ENCODE measurements at places on chromosomes 2 and 18.

- DNase-seq, result peak; percentile 6
Measured at GRCh38 chr2:8421658-8422449, 260.0 kb upstream of the ID2 start.

- DNase-seq, result no peak
Measured at GRCh38 chr2:5990086-5990485, 297.9 kb downstream of the SOX11 start.

- no peak for DNase-seq
Measured at GRCh38 chr2:2014251-2014771, 270.0 kb upstream of the PXDN start.

DNA sequence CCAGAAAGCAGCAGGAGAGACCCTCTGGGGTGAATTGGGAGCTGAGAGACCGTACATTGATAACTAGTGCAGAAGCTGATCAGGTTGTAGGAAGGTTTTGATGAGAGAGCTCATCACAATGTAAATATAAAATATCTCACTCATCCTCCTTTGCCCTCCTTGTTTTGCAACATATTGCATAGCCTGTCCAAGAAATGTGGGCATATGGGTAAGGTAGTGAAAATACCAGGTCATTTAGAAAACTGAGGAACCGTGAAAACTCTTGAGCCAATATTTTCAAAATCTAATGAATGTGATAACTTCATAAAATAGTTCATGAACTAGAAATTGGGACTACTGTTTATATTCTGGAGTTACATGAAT is 31.4 kb downstream of the C18orf54 start:
- no peak for DNase-seq

GRCh38 chr18:48348739-48349138 is 60.4 kb downstream of the ZBTB7C start:
- no peak for DNase-seq

DNA sequence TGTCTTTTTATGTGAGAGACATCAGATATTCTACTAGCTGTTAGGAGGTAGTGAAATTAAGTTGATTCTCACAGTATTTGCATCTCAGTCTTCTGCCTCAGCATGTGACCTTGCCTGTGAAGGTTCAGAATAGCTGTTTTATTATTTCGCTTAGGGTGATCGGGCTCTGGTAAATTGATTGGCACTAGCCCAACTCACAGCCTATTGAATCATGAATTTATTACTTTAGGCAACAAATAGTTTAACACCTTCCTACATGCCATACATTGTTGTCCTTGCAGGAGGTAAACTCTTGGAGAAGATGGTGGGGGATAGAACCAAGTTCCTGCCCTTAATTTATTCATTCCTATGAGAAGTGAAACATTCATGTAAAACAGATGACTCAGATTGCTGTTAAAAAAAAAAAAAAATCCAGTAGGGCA is 101.9 kb downstream of the GPD2 start:
- no peak for DNase-seq

DNA sequence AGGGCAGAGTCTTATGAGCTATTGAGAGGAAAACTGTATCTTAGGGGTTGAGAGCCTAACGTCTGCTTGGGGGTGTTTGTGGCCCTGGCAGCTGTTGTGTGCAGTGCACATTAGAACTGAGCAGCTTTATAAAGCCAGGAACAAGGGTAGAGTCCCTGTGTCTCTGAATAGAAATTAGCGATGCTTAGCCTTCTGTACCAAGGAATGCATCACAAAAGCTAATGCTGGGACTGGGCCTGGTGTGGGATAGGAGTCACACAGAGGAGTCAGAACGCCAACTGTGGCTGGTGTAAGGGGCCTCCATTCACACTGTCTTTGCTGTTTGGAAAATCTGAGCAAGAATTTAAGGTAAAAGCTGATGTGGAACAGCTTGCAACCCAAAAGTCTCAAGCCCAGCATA is 283.2 kb downstream of the SOX11 start:
- DNase-seq, result no peak

DNA sequence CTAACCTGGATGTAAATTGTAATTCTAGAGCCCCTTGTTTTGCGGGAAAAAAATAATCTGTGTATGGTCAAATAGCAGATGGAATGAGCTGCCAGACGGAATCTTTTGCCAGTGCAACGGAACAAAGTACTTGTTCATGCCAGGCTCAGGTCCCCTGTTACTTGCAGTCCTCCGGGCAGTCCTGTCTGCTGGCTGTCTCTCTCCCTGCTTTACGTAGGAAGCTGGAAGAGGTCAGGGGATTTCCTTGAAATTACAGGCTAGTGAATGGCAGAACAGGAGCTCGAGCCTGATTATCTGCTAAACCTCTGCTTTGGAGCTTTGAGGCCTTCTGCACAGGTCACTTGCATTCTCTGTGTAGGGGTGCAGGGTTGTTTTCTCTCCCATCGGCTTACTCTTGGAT is 54.8 kb downstream of the LRRFIP1 start:
- DNase-seq, result no peak

- DNase-seq, result no peak
Measured at GRCh38 chr2:231615058-231615671, 22.5 kb downstream of the TEX44 start.

DNA sequence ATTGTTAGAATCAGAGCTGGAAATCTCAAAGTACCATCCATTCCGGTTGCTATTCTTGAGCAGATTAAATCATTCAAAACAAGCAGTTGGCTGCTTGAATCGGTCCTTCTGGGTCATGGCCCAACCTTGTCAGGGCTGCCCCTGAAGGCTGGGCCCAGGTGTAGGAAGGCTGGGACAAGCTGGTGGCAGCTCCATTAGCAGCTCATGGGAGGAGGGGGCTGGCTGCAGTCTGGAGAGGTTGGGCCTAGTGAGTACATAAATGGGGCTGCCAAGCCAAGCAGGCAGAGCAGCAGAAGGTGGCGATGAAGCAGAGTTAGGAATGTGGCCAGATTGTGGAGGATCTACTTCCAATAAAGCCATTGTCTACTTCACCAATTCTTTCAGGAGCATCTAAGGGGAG is 81.4 kb downstream of the ADCYAP1 start:
- no peak for DNase-seq

- DNase-seq, result no peak
Measured at GRCh38 chr2:120134263-120134662, 88.9 kb downstream of the TMEM185B start.

DNA sequence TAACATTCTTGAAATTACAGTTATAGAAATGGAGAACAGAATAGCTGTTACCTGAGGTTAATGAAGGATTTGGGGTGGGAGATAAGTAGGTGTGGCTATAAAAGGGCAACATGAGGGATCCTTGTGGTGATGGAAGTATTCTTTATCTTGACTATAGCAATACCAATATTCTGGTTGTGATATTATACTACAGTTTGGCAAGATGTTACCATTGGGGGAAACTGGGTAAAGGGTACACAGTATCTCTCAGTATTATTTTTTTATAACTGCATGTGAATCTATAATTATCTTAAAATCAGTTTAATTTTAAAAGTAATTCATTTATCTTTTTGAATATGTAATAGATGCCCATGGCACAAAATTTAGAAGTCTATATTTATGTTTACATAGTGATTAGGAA is 8.1 kb downstream of the SCRN3 start:
- DNase-seq, result no peak

DNA sequence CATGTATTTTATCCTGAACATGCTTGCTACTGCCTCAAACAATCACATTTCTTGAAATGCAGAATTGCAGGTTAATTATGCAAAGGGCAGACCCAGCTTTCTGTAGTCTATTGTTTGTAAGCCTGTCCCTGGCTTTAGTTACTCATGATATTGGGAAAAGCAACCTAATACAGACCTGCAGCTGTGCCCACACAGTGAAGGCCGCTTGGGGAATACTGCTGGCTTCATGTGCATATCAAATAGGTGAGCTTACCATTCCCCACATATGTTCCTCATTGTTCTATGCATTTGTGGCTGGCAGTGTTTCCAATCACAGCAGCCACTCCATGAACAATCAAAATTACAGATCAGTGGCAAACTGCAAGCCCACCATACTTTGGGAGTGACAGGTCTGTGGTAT is 186.3 kb downstream of the TMEM163 start:
- no peak for DNase-seq

- DNase-seq, result peak; percentile 48
Measured at GRCh38 chr2:174633623-174633930, 36.0 kb upstream of the WIPF1 start.

GRCh38 chr2:64837116-64837731 is 152.0 kb upstream of the SLC1A4 start:
- DNase-seq, result no peak

DNA sequence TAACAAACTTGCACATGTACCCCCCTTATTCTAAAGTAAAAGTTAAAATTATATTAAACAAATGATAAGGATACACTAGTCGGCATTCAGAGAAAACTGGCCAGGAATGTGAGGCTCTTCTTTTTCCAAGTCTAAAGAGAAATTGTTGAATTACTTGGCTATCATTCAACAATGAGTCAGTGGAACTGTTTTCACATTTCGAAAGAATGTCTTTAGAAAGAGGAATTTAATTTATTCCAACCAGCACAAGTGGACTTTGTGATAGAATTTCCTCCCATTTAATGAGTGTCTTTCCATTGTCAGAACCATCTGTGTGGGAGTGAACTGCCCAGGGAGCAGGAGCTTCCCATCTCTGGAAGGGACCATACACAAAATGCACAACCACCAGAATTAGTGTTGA is 792.2 kb downstream of the EPHA4 start:
- DNase-seq, result no peak

- no peak for DNase-seq
Measured at GRCh38 chr2:215435280-215435869, 493 bp downstream of the FN1 start.

DNA sequence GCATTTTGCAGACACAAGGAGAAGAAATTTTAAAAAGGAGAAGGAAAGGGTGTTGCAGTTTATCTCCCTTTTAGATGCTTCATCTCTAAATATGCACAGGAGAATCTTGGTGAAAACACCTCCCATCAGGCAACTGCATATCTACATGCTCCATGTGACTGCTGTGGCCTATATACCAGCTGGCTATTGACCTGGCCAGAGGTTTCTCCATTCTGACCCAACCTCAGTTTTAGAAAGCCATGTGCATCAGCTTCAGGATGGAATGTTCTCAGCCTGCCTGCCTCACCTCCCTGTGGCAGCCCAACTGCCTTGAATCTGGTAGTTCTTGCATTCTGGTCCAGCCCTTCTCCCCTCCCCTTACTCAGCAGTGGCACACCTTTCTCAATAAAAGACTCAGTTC is 1958.8 kb upstream of the CELF4 start:
- DNase-seq, result no peak

DNA sequence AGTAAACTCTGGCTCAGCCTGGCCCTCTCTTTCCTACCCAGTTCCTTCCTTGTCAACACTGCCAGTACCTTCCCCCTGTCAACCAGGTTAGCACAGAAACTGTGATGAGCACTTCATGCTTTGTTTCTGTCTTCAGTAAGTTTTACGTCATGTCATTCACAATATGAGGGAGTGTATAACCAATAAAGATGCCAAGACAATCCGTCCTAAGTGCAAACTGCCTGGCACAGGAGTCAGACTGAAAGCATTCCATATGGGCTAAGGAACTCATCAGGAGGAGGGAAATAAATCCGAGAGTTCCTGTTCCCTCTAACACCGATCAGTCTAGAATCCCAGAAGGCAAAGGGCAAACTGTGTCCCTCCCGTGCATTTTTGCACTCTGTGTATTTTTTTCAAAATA is 507.2 kb downstream of the CMPK2 start:
- no peak for DNase-seq

DNA sequence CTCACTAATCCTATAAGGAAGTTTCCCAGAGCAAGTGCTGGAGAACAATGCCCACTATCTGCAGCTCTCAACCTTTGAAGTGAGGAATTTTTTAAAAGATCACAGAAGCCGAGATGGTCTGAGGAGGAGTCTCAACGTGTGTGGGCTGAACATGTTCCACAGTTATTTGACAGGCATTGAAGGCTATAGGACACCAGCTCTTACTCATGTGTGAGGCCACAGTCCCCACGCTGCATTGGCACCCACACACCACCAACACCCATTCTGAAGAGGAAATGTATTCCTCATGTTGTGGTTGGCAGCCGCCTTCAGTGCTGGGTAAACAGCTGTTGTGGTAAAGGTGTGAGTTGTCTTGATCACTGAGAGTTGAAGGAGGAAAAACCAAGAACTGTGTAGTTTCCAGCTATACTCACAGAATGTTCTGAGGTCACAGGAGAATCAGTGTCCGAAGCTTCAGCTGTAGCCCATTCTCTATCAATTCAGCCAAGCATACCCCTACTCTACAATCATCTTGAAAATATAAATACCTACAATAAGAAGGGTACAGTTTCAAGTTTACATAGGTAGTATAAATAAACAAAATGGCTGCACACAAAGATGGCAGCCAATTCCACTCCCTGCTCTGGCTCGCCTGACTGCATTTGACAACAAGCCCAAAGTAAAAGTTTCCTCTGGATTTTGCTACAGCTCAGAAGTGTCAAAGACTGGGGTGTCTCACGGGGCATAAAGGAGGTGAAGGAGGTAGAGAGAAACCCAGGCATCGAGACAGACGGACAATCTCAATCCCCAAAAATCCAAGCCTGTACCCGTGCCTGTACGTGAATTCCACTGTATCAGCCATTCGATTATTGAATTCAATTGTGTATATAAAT is 12.1 kb downstream of the CD226 start:
- no peak for DNase-seq

DNA sequence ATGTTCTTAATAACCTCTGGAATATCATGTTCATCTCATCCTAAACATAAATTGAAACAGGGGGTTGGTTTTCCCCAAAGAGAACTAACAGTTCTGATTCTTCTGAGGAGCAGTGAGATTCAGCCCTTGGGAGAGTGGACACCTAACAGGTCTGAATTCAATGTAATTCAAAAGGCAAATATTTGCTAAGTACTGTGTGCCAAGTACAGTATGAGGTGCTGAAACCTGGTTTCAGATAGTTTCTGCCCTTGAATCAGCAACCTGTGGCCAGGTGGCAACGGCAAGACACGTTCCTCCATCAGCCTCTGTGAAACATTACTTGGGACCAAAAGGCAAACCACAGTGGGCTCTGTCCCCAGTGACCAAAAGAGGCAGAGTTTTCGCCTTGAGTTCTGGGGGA is 1.3 kb downstream of the LRRC30 start:
- no peak for DNase-seq

GRCh38 chr2:65350651-65351056 is 81.7 kb downstream of the SPRED2 start:
- DNase-seq, result peak; percentile 35

DNA sequence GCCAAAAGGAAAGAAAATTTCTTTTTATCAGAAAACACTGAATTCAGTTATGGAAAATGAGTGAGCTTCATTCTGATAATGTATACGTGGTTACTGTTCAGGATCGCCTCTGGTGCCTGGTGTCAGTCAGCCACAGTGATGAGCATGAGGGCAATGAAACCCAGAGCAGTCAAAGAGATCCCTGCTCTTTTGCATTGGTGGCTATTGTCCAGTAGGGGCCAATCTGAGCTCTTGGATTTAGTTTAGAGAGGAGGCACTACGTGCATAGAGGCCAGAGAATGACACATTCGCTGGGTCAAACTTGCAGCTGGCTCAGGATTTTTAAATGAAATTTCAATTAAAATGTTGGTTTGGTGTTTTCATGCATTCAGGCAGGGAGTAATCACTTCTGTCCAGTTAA is 522.9 kb downstream of the TMEM182 start:
- no peak for DNase-seq

DNA sequence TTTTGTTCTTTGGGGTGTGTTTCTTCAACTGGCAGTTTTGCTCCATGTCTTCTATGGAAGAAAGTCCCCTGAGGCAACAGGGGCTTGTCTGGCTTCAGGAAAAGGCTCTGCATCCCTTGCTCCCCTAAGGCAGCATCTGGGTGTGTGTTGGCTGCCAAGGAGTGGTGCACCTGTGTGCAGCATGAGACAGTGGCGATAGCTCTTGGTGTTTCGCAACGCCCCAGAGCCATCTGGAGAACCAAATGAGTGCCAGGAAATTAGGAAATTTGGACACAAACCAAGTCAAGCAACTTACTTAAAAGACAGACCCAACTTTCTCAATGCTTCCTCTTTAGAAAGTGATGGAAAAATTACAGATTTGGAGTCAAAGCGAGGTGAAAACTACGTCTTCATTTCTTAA is 1044.4 kb upstream of the CNTNAP5 start:
- peak; percentile 69 for DNase-seq

Measured in Kasumi-1 (cell line).